Cerebellum (tissue), 4 donors: ENCODE measurements at places on chromosomes 4 and X. TPM values are rescaled to one million over a fixed set of nuclear protein-coding genes. Genes with fewer than 3 reads are reported as not detected.

- DNase-seq = no peak
Measured at GRCh38 chr4:109432696-109433095, 919 bp upstream of the SEC24B start.

GRCh38 chrX:154411981-154412340, 622 bp downstream of the TAFAZZIN start:
- DNase-seq = peak; percentile 67

GRCh38 chrX:54413753-54414152, 26.5 kb upstream of the TSR2 start:
- no peak for DNase-seq

- no peak for DNase-seq
Measured at GRCh38 chr4:56745042-56745441, 63.9 kb upstream of the HOPX start.

- DNase-seq = peak; percentile 82
Measured at GRCh38 chrX:10156199-10157031, at the start of gene CLCN4. CLCN4 (plus strand) TSS chrX:10156975; CDS start chrX:10185033, 28,058 bp downstream.

DNA sequence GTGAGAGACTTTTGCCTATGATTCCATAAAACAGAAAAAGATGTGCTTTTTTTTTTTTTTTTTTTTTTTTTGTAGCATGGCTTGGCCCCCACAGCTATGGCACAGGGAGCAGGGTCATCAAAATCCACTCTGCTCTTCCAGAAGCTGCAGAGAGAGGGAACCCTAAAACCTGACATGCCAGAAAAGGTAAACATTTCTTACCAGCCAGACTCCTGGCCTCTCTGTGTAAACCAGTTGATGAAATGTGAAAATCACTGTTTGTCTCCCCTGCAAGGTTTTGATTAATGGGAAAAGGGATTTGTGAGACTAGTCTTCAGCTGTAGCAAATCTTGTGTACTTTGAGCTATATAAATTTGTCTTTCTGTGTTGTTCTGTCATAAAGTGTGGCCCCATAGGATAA, 105.9 kb downstream of the ARSJ start:
- no peak for DNase-seq

DNA sequence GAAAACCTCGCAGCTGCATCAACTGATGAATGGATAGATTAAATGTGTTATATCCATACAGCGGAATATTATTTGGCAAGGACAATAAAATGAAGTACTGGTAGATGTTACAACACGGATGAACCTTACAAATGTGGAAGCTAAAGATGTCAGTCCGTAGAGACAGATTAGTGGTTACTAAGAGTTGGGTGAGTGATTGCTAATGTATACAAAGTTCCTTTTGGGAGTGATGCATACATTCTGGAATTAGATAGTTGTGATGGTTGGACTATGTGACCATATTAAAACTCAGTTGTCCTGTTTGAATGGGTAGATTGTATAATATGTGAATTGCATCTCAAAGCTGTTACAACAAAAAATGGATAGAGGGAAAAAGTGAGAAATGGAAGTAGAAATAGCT, 2.8 kb downstream of the FIP1L1 start:
- no peak for DNase-seq

PLAC8 gene
- 0.82 TPM for total RNA-seq

DDX53 gene
- not detected for total RNA-seq

POU4F2 gene
- total RNA-seq = 3.8 TPM

LEF1 gene
- 18.1 TPM for total RNA-seq
